ENCODE measurements at places on chromosomes 6 and 20.

DNA sequence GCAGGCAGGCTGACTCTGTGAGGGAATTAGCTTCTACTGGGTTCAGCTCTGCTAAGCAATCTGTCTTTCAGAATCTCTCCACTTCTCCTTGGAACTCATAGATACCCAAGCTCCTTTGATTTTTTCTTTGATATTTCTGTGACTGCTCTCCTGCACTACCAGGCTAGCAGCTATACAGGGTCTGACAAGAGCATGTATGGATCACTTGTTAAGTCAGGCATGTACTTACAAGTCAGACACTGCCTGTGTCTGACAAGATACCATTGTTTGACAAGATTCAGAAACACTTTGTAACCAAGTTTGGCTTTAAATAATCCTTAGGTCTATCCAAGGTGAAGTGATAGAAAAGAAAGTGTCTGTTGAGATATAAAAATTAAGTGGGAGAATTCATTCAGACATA, 79.5 kb downstream of the SESN1 start:
- no peak for DNase-seq

DNA sequence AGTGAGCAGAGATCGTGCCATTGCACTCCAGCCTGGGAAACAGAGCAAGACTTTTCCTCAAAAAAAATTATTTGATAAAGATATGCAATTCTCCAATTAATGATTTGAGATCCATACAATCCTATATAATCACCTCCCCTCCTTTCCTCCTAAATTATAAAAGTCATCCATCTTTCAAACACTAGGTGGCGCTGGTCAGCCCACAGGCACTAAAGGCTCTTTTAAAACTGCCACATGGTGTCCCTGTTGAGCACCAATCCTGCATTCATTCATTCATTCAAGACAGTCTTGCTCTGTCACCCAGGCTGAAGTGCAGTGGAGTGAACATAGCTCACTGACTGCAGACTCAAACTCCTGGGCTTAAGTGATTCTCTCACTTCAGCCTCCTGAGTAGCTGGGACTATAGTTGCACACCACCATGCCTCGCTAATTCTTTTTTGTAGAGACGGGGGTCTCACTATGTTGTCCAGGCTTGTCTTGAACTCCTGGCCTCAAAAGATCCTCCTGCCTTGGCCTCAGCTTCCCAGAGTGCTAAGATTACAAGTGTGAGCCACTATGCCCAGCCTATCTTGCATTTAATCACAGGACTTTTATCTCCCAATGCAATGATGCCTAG, 58.7 kb upstream of the SLC2A12 start:
- DNase-seq = peak; percentile 31

DNA sequence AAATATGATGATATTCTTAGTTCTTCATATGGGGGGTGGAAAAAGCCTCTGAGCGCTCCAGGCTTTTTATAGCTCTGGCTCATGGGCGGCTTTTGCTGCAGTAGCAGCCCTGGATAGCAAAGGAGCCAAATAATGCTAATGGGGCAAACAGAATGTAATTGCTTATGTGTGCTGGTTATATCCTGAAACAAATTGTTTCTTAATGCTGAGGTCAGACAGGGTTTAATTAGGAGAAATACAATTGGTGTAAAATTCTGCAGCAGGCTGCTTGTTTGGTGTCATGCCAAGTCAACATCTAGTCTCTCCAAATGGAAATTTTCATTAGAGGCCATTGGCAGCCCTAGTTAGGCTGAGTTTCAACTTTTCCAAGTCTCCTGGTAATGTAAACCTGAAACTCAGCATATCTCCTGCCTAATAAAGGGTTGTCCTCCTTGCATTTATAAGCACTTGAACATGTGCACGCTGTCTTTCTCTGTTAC, 530.1 kb upstream of the NOX3 start:
- DNase-seq = no peak

DNA sequence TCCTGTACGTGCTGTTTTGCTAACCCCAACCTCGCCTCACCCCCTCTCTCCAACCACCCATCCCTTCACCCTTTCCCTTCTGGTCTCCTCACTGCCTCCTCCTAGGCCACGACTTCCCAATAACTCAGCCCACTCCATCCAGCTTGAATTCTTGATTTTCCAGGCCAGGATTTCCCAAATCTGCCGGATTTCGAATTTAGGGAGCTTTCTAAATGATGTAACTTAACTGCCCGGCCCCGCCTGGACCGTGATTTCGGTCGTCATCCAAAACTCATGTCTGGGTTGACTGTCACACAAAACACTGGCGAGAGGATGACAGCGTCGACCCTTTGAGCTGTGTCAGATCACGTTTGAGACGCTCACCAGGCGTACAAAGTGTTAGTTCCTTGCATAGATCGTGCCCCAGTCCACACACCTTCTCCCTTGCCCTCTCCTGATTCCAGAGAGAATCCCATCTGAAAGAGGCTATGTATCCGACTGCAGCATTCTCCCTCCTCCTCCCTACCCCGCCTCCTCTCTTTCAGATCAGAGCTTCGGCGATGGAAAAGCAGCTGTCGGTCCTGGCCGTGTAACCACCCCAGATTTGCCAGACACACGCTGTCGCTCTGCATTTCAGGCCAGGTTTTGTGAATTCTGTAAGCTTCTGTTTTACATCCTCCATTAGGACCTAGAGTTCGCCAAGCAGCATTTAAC, 168.2 kb downstream of the GPX5 start:
- DNase-seq = no peak

- DNase-seq = no peak
These were observed 80.8 kb downstream of the SLC22A3 start for GRCh38 chr6:160428818-160429619.

DNA sequence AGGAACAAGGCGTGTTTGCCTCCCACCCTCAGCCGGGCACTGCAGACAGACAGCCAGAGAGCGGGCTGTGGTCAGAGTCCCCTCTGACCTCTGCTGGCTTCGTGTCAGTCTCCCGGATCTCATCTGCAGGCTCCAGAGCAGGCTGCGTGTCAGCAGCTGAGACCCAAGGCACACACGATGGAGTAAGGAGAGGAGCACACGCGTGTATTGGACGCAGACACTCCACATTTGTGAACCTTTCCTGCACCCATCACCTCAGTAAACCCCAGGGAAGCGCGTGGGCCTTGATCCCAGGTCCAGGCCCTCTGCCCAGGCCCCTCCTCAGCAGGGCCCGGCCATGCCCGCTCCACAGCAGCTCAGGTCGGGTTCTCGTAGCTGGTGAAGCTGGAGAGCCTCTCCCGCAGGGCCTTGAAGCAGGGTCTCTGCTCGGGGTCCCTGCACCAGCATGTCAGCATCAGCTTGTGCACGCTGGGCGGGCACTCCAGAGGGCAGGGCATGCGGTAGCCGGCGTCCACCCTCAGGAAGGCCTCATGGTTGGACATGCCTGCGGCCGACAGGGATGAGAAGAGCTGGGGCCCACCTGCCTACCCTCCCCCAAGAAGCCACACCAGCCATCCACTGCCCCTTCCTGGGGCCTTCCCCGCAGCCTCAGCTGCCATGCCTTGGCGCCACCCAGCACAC, 7.9 kb downstream of the PTK6 start:
- DNase-seq = no peak

DNA sequence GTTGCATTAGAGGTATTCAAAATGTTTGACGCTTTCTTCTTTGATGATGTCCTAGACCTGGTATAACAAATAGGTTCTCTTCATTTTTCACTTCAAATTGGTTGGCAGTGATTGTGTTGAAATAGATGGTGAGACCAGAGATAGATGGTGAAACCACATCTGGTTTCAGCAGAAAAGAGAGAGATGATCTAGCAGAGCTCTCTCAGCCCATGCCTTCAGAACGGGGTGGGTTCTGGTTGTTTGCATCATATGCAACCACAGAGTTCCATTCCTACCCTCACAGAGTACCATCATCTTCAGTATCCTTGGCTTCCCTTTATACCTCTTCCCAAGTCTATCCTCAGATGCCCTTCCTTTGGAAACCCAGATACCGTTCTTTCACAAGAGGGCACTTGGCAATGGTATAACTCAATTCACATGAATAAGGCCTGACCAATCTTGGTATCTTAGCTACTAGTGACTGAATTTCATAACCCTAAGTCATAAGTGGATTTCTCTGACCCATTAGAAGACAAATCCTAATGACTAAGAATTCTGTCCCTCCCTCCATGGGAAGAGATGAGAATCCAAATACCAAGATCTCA, 93.7 kb downstream of the UBE3D start:
- no peak for DNase-seq

GRCh38 chr6:52893803-52894202, 15.7 kb downstream of the GSTA3 start:
- DNase-seq = no peak

DNA sequence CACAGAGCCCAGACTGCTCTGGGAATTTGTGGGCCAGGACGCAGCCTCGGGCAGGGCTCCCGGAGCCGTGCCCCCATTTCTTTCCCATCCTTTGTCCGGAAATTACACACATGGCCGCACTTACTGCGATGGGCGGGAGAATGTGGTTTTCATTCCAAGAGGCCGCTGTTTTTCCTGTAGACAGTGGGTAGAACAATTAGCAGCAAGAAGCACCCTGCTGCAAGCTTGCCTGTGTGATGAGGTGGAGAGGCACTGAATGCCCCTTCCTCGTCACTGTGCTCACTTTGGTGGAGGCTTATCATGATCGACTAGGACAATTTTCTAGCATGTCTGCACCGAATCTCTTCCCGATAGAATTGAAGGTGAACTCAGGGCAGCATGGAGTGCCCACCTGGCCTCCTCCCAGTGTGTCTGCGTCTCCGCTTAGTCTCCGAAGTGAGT, 102.8 kb downstream of the DACT2 start:
- DNase-seq = no peak

- no peak for DNase-seq
These were observed 176.7 kb downstream of the CLIC5 start for GRCh38 chr6:45838996-45839395.

DNA sequence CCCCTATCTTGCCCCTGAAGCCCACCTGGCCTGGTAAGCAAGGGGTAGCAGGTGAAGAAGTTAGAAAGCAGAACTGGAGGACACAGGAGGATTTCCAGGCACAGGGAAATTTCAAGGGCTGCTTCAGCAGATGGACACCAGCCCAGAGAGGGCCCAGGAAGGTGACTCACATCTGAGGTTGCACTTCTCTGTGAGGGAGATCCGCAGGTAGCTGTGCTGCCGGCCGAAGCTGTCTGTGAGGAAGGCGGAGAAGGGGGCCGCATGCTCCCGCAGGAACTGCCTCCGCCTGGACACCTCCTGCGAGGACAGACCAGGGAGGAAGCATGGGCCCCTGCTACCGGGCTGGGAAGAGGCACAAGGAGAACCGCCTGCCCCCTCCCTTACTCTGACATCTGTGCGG, 7.1 kb downstream of the MOCS1 start:
- no peak for DNase-seq
